Fibroblast of skin of right biceps (primary cell): ENCODE measurements at places on chromosomes 5 and 9.

- no peak for DNase-seq
These were observed 4.6 kb downstream of the MORN5 start for GRCh38 chr9:122164286-122164685.

DNA sequence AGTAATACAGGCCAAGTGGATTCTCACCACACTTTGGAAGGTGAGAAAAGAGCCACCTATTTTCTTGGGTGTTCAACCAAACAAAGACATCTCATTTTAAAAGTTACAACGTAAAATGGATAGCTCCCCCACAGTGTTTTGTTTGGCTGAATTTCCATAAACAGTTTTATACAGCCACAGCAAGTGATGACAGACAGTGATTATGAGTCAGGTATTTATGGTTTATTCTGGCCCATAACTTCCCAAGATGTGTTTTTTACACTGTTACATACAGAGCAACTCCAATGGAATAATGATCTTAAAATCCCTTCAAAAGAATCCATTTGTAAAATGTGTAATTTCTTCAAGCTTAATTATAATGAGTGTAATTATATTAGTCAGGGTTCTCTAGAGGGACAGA lies 421.3 kb downstream of the TLE1 start:
- DNase-seq: peak; percentile 43

DNA sequence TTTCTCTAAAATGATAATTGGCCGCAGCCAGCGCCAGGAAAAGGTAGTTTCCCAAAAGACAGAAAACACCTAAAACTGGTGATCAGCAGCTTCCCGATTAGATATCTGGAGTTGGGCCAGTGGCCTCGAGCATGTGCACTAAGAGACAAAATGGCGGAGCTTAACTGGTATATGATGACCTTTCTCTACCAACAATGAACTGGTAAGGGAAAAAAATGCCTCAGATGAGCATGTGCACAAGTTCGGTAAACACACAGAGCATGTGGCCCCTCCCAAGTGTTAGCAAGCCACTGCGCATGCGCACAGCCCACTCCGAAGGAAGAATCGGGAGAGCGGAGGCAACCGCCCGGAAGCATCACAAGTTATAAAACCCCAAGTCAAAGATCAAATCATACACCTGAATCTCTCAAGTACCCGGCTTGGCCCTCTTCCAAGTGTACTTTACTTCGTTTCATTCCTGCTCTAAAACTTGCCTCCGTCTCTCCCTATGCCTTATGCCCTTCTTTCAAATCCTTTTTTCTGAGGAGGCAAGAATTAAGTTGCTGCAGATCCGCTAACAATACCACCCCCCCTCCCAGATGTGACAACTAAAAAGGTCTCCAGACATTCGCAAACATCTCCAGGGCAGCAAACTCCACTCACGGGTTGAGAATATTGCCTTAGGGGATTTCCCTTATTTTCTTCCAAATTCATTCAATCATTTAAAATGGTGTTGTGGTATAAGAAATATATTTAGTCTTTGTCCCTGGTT lies 15.0 kb upstream of the PTBP3 start:
- peak; percentile 69 for DNase-seq

- no peak for DNase-seq
These were observed 23.4 kb downstream of the SPAAR start for GRCh38 chr9:35932735-35933134.

GRCh38 chr9:5488221-5489008 lies 21.9 kb upstream of the PDCD1LG2 start:
- no peak for DNase-seq

DNA sequence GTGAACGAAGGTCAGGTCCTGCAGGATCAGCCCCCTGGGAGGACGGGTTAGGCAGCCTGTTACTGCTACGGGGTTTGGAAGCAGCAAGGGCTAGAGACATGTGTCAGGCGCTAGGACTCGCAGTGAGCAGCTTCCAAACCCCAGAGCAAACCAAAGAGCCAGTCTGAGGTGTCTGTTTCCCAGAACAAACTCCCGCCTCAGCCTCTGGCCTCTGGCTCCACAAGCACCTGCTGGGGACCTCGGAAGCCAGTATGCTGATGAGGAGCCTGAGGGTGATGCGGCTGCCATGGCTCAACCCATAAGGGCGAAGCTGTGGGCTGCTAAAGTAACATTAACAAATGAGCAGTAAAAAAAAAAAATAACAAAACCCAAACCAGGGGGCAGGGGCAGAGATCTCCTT lies 35.0 kb downstream of the PRRT1B start:
- no peak for DNase-seq

- DNase-seq: no peak
These were observed 536 bp upstream of the SLC6A7 start for GRCh38 chr5:150189326-150189725.

GRCh38 chr5:91219803-91220371 lies 163.2 kb downstream of the ARRDC3 start:
- DNase-seq: peak; percentile 44

GRCh38 chr9:34999576-34999975 lies 10.0 kb downstream of the DNAJB5 start:
- DNase-seq: no peak

DNA sequence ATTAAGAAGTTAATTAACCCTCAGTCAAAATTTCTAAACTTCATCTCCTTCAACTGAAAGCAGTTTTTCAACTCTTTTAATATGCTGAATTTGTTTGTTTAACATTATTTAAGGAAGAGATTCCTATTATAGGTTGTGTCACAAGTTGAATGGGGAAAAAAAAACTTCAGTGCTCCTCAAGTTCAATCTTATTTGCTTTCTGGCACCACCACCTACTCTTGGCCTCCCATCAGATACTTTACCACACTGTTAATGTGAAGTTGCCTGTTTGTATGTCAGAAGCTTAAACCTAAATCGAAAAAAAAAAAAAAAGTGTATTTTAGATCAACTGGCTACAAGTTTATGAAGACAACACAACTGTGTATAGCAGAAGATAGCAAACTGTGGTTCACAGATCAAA lies 4.1 kb upstream of the DOCK2 start:
- no peak for DNase-seq

DNA sequence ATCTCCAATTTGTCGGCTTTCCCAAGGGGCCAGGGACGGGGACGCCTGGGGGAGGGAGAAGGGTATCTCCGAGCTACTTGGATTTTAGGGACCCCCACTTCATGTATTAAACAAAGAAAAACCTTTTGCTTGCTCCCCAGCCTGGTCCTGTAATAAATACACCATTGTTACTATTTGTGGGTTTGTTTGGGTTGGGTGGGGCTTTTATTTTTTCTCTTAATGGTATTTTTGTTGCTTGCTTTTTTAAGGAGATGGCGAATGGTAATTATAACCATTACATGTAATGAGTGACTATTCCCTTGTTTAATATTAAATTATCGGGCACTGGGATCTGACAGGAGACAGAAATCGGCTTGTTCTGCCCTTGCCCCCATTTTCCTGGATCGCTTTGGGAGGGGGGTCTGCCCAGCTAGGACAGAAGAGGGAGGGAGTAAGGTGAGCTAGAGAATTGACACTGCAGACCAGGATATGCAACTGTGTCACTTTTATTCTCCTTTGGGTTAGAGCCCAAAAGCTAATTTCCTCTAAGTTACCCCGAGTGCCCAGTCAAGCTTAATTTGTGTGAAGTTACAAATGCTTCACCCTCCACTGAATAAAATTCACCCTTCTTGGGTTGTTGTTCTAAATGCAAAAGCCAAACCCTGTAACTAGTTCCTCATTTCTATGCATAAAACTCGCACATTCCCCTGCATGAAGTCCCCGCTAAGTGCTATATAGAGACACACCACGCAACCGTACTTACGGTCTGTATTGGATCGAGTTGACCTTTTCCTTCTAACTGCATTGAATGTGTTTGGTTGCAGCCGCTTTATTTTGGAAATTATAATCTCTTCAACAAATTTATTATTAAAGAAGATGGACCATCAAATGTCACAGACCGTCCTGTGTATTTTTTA lies 1.6 kb upstream of the ZNF608 start:
- peak; percentile 43 for DNase-seq

DNA sequence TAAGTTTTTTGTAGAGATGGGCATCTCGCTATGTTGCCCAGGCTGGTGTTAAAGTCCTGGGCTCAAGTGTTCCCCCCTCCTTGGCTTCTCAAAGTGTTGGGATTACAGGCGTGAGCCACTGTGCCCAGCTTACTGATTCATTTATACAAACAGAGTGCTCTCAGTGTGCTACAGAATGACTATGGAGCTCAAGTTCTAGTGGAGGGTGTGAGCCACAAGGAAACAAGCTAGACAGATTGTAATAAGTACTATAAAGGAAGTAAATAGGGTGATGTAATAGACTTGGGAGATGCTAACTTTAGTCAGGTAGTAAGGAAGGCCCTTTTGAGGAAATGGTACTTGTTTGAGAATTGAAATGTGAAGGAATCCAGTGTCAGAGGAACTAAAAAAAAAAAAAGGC lies 1.7 kb upstream of the TMEM267 start:
- no peak for DNase-seq

DNA sequence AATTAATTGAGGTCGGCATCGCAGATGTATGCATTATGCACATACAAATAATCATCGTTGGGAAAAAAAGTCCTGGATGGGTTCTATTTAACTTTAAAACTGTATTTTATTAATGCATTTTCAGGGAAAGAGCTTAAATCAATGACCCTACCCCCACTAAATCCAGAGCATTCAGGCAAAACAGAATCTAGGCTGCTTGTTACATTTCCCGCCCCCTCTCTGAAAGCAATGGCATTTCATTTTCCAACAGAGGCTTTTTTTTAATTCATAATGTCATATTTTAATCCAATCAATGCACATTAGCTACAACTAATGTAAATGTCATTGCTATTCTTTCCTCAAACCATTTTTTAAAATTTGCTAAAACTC lies 117.4 kb upstream of the GRIA1 start:
- no peak for DNase-seq

- DNase-seq: no peak
These were observed 20.1 kb downstream of the NFIB start for GRCh38 chr9:14293801-14294200.

DNA sequence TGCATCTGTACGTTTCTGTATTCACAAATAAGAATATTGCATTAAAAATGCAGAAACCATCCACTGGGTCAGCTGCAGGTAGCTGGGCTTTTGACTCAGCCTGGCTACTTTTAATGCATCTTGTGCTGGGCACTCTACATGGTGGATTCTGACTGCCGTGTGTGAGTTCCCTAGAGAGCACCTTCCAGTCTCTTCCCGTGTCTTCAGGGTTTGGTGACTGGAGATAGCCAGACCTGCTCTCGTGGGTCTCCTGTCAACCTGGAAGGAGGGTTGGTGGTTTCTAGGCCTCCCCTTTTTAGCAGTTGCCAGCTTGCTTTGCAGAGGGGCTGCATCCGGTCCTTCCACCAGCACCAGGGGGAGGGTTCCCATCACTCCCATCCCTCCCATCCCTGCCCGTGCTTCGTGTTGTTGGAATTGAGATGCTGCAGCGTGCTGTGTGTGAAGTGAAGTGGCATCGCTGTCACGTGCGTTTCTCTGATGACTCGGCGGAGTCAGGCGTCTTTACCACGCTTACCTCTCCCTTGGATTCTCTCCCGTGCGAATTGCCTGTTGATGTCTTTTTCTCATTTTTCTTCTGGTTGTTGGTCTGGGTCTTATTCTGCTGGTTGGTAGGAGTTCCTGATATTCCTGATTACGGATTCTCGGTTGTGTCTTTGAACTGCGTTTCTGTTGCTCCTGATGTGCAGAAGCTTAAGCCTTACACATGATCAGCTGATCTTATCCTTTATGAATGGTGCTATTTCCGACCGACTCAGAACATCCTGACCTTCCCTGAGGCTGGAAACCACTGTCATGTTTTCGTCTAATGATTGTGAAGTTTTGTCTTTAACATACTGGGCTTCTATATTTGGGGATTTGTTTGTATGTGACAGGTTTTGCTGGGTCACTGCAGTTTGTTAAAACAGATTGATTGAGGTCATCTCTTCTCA lies 16.9 kb downstream of the FBXW5 start:
- no peak for DNase-seq

- no peak for DNase-seq
These were observed 63.6 kb downstream of the FRMD3 start for GRCh38 chr9:83474631-83475030.

DNA sequence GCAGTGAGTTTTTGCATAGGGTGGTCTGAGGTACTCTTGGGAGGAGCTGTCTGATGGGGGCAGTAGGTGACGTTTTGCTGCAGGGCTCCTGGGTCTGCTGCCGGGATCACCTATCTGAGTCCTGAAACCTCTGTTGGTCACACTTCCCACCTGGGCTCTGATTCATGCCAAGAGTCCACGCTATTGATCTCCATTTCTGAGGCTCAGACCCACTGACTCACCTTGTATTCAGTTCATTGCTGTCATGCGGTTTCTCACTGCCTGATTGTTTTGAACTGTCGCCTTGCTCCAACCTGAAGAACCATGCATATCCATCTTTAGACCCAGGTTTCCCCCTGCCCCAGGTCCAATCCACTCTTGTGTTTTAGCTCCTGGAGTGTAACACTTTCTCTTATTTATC lies 101.3 kb downstream of the NPR3 start:
- DNase-seq: no peak

GRCh38 chr9:83622433-83622938 lies 457 bp upstream of the IDNK start:
- DNase-seq: no peak

GRCh38 chr5:41883243-41883642 lies 13.0 kb upstream of the OXCT1 start:
- no peak for DNase-seq

GRCh38 chr9:84975926-84976325 lies 306.4 kb downstream of the NTRK2 start:
- no peak for DNase-seq

- DNase-seq: peak; percentile 57
These were observed 18.1 kb upstream of the RGMB start for GRCh38 chr5:98755406-98755805.
